ENCODE measurements at places on chromosomes 2 and 18. TPM values are rescaled to one million over a fixed set of nuclear protein-coding genes. Genes with fewer than 3 reads are reported as not detected.

HNRNPA3 gene
- polyA plus RNA-seq, result 535 TPM

TBR1 gene
- polyA plus RNA-seq, result 0.03 TPM

DNA sequence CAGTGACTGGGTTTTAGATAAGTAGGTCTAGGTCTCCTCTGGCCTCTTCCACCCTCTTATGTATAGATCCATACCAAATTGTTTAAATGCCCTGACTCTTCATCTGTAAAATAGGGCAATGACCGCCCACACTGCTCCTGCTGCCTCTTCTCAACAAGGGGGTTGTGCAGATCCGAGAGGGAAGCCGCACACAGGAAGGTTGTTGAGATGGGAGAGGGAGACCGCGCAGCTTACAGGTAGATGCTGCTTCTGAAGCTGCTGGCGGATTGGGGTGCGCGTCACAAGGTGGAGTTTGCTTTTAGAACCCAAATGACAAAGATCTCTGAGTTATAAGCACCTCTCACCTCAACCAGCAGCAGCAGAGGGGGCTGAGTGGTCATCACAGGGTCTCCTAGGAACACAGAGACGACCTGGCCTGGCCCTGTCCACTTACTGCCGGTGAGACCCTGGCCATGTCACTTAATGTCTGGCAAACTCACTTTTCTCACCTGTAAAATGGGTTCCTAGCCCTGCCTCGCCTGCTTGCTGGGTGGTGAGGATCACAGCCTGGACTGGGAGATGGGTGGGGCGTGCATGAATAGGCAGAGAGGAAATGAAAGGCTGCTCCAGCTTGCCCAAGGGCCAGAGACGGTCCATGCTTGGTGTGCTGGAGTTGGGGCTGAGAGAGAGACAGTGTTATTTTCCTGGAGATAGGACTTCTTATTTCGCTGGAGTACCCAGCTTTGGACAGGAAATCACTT, 251.3 kb downstream of the EIPR1 start:
- no peak for DNase-seq

TWIST2 gene
- polyA plus RNA-seq, result 4.2 TPM

DNA sequence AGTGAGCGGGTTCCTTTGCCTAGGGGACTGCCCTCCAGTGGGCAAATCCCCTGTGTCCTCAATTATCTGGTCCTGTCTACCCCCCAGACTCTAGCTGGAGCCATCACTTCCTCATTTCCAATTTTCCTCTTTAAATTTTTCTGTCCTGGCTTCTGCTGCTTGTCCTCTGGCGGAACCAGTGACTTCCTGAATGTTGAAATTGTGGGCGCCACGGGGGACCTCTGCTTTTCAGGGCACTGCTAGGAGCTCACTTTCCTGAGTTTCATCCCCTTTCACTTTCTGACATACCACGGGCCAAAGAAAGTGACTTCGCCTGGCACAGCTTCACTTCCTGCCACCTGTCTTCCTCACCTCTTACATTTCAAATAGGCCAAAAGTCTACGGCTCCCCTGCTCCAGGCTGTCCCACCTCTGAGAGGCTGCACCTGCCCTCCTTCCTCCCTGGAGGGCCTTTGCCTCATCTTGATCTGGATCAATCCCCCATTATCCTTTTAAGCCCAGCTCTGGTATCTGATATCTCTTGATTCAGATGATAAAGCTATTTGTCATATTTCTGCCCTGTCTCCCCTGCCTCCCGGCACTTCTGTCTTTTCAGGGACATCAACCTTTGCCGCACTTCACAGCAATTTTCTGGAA, 1.4 kb upstream of the MARCO start:
- DNase-seq, result no peak

BOLL gene
- not detected for polyA plus RNA-seq

DNA sequence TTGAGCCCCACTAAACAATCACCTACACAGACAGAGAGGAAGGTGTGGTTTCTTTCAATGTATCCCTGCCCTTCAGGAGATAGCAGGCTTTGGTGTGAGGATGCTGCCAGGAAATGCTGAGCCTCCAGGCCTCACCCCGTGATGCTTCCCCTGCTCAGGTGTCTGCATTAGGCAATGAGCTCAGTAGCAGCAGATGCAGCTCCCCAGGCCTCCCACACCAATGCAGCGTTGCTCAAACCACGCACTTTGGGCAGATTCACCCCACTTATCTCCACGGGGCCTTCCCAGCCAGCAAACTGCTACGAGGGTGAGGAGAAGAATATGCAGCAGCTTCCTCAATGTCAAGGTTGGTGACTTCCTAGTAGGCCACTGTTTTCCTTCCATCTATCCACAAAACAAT, 229.3 kb upstream of the PXDN start:
- no peak for DNase-seq

GRCh38 chr2:197877038-197877437, 72.6 kb downstream of the PLCL1 start:
- DNase-seq, result no peak

GRCh38 chr2:235619544-235619943, 125.7 kb downstream of the AGAP1 start:
- DNase-seq, result no peak

- DNase-seq, result peak; percentile 27
Observed at GRCh38 chr2:168694866-168695265, 107.6 kb upstream of the NOSTRIN start.

NDC80 gene
- 24.3 TPM for polyA plus RNA-seq

NR4A2 gene
- 3.1 TPM for polyA plus RNA-seq

DNA sequence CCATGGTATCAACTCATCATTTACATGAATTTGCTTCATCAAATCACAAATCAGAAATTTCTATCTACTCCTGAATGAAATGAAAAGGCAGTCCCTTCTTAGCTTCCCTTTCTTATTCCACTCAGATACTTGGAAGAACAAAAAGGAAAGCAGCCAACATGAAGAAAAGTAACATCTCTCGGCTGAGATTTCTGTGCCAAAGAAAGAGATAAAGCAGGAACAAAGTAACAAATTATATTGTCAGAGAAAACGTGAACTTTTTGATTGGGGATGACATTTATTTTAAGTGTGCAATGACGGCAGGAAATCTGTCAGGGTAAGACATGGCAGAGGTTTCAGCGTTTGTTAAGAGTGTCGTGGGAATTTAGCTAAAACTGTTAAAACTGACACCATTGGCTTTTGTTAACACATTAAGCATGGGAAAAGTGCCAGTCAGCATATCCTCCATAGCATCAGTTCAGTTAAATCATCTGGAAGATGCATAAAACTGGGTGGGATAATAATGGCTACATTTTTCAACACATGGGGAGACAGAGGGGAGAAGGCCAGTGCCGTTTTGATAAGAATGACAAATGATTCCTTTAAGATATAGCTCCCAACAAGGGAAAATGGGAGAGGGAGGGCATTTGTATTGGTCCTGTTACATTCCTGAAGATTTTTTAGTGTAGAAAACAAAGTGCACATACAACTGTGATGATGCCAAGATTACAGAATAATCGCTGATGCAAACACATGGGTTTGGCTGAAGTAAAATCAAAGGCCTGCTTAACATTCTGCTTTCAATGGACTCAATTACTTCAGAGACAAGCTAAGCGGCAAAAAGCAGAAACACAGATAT, 211.6 kb downstream of the ZNF521 start:
- no peak for DNase-seq

DNA sequence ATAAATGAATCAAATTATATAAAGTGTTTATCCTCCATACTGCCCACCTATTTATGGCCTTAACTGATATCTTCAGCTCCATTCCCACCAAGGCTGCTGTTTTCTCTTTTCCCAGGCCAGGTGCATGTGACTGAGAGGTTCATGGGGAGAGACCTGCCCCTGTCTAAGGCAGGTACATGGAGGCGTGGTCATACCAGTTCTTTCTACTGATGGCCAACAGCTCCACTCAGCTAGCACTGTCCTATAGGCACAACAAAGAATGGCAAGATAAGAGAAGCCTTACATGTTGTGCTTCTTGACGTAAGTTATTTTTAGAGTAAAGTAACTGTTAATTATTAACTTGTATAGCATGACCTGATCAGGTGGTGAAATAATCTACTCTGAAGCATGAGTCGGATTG, 16.8 kb downstream of the AKAIN1 start:
- DNase-seq, result no peak

DNA sequence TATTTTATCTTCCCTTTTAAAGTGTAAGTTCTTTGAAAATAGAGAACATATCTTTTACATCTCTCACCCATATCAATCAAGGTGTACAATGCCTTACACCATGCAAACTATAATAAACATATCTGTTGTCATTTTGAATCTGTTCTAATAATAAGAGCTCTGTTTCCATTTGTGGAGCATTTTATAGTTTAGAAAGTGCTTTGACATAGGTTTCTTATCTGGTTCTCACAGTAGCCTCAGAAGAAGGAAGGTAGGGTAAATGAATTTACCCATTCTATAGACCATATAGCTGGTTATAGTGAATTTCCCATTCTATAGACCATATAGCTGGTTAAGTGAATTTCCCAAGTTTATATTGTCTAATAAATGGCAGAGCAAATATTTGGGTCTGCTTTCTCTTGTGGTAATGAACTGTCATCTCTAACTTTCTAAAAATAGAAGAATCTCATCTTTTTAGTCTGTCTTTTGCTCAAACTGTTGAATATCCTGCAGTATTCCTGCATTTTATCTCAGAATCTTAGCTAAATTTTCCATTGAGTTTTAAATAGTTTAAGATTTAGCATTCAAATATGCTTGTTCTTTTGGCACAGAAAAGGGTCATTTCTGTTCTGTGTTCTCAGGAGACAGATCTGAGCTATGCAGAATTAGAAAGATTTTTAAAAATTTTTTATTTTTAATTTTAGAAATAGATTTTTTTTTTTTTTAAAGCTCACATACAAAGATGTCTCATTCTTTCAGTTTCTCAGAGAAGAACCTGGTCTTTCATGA, 80.7 kb upstream of the STON1 start:
- DNase-seq, result no peak

DNA sequence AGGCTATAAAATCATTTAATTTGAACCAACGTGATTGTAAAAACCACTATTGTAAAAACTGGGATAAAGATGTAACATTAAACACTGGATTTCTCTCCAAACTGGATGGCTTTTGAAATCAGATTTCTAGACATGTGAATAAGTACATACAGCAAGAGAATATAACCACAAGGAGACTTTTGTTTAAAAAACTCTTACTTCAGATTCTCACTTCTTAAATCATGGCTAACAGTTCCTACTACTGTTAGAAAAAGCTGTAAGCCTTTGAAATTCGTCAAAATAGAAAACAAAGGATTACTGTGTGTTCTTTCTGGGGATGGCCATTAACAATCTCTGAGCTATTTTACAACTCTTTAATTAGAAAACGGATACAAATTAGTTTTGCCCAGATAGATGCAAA, 39.4 kb upstream of the SH3BP4 start:
- DNase-seq, result no peak

DNA sequence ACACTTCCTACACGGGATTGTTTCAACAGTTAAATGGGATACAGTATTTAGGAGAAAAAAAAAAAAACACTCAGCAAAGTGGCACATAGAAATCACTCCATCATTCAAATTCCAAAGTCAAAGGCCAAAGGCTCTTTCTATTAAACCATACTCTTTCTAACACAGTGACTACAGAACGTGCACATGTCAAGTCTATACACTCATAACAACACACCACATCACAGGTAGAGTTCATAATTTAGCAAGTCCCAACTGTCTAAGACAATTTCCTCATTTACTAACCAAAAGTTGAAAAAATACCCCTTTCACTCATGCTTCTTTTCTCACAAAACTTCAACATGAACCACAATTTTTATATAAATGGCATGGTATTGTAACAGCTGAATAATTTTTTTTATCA, 70.8 kb downstream of the MBOAT2 start:
- no peak for DNase-seq

DNA sequence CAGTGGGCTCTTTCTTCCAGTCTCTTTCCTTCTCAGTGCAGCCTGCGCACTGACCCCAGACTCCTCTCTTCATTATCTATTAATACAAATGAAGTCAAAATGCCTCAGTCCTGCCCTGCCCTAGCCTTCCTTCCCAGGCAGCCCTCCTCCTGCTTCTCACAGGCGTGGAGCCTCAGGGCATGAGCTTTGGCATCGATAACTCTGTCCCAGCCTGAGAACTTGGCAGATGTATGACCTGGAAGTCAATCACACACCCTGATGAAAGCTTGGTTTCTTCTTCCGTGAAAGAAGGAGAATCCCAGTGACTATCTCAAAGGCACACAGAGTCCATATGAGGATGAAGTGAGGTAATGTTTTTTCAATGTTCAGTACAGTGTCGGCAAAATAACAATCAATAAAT, 600.7 kb upstream of the ID2 start:
- no peak for DNase-seq

GRCh38 chr2:109318150-109318948, 189.3 kb downstream of the SH3RF3 start:
- DNase-seq, result peak; percentile 49

VSNL1 gene
- polyA plus RNA-seq, result 3.3 TPM

- DNase-seq, result no peak
Observed at GRCh38 chr2:209687323-209687969, 84.2 kb upstream of the UNC80 start.

PRSS56 gene
- not detected for polyA plus RNA-seq

EPAS1 gene
- polyA plus RNA-seq, result 50.4 TPM

GRCh38 chr18:76504749-76505148, 9.7 kb upstream of the ZNF516 start:
- DNase-seq, result no peak

DNA sequence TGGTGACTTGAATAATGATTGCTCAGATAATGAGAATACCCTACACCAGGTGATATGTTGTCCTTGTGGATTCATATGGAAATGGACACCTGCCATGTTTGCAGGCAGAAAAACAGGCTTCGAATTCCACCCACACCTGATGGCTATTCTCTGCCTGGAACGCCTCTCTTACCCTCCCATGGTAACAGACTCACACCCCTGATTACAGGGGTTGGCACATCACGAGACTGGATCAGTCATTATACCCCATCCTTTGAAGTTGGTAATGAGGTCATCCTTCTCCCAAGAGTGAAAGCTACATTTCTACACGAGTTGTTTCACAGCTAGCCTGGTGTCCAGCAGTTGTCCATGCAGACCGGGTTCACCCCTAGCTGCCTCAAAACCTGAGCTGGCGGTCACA, 71.4 kb upstream of the MBOAT2 start:
- DNase-seq, result no peak

ALPI gene
- not detected for polyA plus RNA-seq

- no peak for DNase-seq
Observed at GRCh38 chr2:70527447-70528080, 26.1 kb downstream of the TGFA start.

All from right renal pelvis (tissue), 4 donors.